ENCODE measurements at places on chromosomes 1 and 21.

DNA sequence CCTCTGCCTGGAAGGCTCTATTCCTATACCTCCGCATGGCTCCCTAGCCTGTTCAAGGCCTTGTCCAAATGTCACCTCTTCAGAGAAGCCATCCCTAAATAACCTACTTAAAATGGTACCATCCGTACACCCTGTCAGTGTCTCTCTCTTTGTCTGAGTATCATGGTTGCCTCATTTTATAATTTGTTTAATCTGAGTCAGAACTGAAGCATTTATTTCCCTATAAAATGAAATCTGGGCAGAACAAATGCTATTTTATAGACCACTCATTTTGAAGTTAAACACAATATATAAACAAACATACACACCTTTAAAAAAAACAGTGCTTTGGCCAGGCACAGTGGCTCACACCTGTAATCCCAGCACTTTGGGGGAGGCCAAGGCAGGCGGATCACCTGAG, 30.2 kb downstream of the RERE start:
- no peaks in the 10 kb centered on the region for H3K36me3 ChIP-seq
- DNase-seq, result no peak
- H3K4me3 ChIP-seq, result no peak overlapping the region
- no peak overlapping the region for H3K27ac ChIP-seq
- peaks cover 8% of the 10 kb centered on the region for H3K4me1 ChIP-seq

- no peak overlapping the region for H3K4me3 ChIP-seq
- peaks cover 8% of the 10 kb centered on the region for H3K4me1 ChIP-seq
- DNase-seq, result no peak
Observed at GRCh38 chr1:110620686-110621085, 14.5 kb upstream of the KCNA2 start.

- no peak overlapping the region for H3K4me3 ChIP-seq
- no peaks in the 10 kb centered on the region for H3K4me1 ChIP-seq
- no peak for DNase-seq
- H3K27ac ChIP-seq, result no peak overlapping the region
- H3K27me3 ChIP-seq, result peaks cover 8% of the 10 kb centered on the region
- H3K36me3 ChIP-seq, result no peaks in the 10 kb centered on the region
Observed at GRCh38 chr1:5200006-5200405, 545.6 kb downstream of the AJAP1 start.

GRCh38 chr1:246428542-246429308, 78.4 kb downstream of the SMYD3 start:
- H3K4me1 ChIP-seq, result no peaks in the 10 kb centered on the region
- no peak for DNase-seq
- no peak overlapping the region for H3K27ac ChIP-seq
- H3K36me3 ChIP-seq, result no peaks in the 10 kb centered on the region
- H3K27me3 ChIP-seq, result no peaks in the 10 kb centered on the region

DNA sequence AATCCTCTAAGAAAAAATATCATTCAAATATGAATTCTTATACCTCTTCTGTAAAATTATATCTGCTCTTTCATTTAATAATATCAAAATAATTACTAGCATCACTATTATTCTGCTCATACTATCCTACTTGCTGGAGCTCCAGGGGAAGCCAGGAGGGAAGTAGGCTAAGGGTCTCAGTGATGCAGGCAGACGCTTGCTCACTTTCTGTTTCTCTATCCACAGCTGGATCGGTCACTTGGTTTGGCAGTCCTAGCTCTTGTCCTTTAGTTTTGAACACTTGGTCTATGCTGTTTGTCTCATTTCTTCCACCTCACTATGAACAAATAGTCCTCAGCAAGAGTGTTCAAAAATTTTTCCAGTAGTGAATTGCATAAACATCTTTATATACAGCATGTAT, 11.3 kb downstream of the CCDC190 start:
- peaks cover 3% of the 10 kb centered on the region for H3K27me3 ChIP-seq
- no peak for DNase-seq
- no peaks in the 10 kb centered on the region for H3K36me3 ChIP-seq
- H3K4me1 ChIP-seq, result no peaks in the 10 kb centered on the region

DNA sequence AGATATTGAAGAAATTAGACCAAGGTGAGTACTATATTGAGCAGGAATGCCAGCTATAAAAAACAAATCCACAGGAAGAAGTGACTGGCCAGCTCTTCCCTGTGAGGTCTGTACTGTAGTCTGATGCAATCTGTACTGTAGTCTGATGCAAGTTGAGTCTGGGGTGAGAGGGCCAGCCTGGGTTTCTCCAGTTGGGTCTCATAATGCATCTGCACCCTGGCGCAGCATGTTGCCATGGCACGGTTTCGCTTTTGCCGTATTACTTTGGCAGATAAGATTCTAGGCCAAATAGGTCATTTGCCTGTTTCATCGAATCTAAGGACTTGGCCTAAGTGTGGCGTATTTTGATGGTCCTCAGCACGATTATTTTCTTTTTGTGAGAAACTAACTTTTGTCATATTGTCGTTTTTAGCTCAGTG, 24.4 kb upstream of the PGD start:
- no peaks in the 10 kb centered on the region for H3K27me3 ChIP-seq
- no peak for DNase-seq
- no peak overlapping the region for H3K4me3 ChIP-seq

Measured in suprapubic skin (tissue), 4 donors.